ENCODE measurements at places on chromosomes 13 and 19.

DNA sequence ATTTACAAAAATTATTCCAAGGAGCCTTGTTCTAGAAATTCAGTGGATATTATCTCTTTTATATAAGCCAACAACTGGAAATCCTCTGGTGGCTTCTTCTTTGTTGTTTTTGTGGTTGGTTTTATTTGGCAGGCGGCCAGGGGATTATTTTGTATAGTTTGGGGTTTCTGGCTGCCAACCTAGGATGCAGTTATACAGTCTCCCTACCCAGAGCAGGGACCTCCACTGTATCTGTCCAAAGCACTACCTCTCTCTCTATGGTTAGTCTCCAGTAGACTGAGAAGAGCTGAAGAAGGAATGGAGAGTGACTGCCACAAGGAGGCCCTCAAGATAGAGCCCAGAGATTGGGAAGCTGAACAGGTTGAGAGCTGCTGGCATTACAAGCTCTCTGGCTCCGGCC lies 80.2 kb downstream of the ZAR1L start:
- no peak for DNase-seq

DNA sequence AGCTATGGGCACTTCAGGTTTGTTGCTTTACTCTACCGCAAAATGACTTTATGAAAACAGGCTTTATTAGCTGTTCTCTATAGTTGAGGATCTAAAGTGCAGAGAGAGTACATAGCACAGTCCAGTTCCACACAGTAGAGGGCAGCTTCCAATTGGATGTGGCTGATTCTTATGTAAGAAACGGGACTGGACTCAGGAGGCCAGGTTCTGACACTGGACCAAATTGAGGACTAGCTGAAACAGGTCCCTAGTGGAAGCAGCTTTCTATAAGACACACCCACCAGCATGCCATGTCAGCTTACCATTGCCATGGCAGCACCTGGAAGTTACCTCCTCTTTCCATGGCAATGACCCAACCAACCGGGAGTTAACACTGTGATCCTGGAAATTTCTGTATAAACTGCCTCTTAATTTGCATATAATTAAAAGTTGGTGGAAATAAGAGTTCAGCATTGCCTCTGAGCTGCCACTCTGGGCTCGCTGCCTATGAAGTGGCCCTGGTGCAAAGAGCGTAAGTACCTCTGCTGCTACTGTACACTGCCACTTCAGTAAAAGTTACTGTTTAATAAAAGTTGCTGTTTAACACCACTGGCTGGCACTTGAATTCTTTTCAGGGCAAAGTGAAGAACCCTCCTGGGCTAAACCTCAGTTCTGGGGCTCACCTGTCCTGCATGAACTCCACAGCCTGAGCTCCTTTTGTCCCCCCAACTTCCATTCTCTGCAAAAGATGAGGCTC lies 211.9 kb upstream of the SLC10A2 start:
- no peak for DNase-seq

GRCh38 chr13:53136554-53137215 lies 108.1 kb downstream of the OLFM4 start:
- no peak for DNase-seq

GRCh38 chr13:34076943-34077703 lies 259.2 kb downstream of the RFC3 start:
- no peak for DNase-seq

DNA sequence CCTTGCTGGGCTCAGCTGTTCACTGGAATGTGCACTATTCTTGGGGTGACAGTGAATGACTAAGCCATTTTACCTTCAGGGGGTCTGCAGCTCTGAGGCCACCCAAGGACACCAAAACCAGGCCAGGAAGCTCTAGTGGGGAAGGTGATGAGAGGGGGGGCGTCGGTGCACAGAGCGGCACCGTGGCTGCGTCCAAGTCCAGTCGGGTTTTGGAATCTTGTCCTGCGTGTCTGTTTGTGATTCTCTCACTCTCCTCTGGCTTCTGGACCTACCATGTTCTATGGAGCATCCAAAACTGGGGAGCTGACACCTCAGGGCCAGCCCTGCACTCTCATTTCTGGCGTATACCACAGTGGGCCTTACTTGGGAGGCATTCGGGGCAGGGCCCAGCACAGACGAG lies 92.1 kb downstream of the RGCC start:
- DNase-seq: no peak

GRCh38 chr13:107185889-107186288 lies 618.0 kb upstream of the ARGLU1 start:
- DNase-seq: no peak

- no peak for DNase-seq
Measured at GRCh38 chr13:43848001-43848649, 31.4 kb downstream of the CCDC122 start.

- peak; percentile 15 for DNase-seq
Measured at GRCh38 chr19:10871711-10872545, 575 bp downstream of the CARM1 start.

GRCh38 chr19:35059006-35059798 lies 17.7 kb downstream of the HPN start:
- DNase-seq: no peak

- DNase-seq: no peak
Measured at GRCh38 chr19:48094129-48094854, 16.3 kb downstream of the PLA2G4C start.

DNA sequence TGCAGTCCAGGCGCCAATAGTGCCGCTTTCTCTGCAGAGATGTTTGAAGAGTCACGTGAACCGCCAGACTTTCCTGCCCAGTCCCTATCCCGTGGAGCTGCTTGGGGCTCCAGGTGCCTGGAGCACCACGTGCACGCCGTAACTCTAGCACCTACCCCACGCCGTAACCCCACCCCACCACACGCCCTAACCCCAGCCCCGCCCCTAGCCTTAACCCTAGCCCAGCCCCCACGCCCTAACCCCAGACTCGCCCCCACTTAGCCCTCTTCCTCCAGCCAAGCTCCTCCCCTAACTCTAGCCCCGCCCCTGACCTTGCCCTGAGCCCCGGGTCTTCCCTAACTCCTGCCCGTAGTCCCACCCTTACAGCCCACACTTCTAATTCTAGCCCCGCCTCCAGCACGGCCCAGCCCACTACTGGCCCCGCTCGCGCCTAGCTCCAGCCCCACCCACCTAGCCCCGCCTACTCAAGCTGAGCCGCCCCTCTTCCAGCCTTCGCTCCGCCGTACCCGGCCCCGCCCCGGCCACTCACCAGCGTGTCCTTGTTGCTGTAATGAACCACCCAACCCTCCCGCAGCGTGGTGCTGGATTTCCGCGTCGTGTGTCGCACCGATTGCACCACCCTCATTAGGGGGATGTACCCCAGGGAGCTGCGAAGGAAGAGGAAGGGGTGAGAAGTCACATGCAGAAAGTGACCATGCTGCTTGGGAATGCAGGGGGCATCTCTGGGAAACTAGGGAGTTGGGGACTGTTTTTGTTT lies 19.5 kb downstream of the PRKD2 start:
- no peak for DNase-seq

DNA sequence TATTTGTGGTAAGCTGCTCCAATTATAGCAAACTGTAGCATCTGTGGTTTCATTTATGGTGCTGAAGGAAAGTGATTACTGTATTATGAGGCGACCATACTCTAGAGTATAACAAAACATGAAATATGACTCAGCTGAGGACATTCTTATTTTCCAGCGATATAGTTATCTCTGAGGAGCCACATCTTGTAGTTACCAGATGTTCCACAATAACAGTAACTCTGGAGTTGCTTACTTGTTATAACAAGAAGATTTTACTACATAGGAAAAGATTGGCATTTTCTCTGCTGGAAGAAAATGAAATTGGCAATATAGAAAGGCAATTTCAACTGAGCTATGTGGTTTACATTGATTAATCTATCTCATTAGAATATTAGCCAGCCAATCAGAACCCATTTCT lies 1634.2 kb downstream of the PCDH9 start:
- DNase-seq: no peak

GRCh38 chr13:33543631-33544265 lies 258.2 kb upstream of the STARD13 start:
- DNase-seq: no peak

GRCh38 chr13:71867131-71867814 lies at the start of gene DACH1:
Gene DACH1 (minus strand): TSS chr13:71867204.
- DNase-seq: no peak

DNA sequence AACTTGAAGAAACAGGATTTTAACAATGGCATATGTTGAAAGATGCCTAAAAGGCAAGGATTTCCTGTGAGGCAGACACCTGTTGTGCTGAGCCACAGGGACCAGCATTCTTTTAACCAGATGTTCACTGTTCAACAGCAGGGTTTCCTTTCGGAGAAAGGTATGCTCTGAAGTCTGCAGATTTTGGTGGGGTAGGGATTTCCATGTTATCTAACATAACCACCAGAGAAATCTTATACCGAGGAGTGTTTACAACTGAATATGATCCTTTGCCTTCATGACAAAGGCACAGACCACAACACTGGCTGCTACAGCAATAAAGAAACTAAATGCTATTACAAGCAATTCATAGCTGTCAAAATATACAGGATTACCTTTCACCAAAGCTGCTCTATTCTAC lies 48.1 kb downstream of the MPHOSPH8 start:
- DNase-seq: no peak

DNA sequence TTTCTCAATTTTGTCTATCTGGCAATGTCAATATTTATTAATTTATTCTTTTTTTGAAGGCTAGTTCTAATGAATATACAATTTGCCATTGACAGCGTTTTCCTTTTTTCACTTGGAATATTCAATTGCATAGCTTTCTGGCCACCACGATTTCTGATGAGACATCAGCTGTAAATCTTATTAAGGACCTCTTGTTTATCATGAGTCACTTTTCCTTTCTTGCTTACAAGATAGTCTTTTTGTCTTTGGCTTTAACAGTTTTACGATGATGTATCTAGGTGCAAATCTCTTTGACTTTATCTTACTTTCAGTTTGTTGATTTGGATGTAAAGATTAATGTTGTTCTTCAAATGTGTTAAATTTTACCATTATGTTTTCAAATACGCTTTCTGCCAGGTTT lies 991.6 kb upstream of the SLC10A2 start:
- no peak for DNase-seq

- no peak for DNase-seq
Measured at GRCh38 chr19:2221918-2222317, 14.2 kb downstream of the PLEKHJ1 start.

DNA sequence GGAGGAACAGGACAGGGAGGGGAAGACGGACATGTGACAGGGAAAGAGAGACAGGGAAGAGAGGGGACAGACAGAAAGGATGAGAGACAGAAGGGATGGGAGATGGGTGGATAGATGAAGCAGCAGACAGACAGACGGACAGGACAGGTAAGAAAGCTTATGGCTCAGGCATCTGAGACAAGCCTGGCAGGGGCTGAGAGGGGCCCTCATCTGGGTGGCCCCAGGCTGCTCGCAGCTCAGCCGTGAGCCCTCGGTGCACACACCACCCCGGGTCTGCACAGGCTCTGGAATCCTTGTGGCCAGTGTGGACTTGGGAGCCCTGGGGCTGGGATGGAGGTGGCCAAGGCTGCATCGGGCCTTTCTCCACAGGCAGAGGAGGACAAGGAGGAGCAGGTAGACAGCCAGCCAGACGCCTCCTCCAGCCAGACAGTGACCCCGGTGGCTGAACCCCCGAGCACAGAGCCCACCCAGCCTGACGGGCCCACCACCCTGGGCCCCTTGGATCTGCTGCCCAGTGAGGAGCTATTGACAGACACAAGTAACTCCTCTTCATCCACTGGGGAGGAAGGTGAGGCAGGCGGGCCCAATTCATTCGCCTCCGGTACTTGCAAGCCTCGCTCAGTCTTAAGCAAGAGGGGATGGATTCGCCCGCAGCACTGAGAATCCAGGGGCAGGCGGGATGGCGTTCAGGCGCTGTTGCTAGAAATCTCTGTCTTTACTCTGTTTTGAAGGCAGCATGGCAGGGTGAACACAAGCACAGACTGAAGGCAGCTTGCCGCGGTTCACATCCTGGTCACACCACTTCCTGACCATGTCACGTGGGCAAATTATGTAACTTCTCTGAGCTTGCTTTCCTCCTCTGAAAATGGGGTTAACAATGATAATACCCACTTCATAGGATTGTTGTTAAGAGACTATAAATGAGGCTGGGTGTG lies 14.0 kb downstream of the GRAMD1A start:
- DNase-seq: no peak

GRCh38 chr19:2962018-2962670 lies 15.2 kb upstream of the TLE6 start:
- DNase-seq: no peak

DNA sequence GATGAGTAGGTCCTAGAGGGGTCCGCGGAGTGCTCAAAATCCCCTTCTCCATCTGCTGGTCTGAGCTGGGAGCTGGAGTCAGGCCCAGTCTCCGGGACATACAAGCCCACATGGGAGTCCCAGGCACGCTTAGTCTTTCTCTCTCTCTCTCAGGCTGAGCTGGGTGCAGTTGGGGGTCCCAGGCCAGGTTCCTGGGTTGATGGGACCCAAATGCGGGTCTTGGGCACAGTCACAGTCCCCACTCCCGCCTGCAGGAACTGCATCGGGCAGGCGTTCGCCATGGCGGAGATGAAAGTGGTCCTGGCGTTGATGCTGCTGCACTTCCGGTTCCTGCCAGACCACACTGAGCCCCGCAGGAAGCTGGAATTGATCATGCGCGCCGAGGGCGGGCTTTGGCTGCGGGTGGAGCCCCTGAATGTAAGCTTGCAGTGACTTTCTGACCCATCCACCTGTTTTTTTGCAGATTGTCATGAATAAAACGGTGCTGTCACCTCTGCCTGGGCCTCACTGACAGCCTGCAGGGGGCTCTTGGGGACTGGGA lies 23.8 kb downstream of the CYP4F12 start:
- no peak for DNase-seq

- no peak for DNase-seq
Measured at GRCh38 chr13:23707674-23708073, 137.5 kb downstream of the TNFRSF19 start.

GRCh38 chr13:75675421-75675820 lies 39.3 kb downstream of the LMO7 start:
- no peak for DNase-seq

DNA sequence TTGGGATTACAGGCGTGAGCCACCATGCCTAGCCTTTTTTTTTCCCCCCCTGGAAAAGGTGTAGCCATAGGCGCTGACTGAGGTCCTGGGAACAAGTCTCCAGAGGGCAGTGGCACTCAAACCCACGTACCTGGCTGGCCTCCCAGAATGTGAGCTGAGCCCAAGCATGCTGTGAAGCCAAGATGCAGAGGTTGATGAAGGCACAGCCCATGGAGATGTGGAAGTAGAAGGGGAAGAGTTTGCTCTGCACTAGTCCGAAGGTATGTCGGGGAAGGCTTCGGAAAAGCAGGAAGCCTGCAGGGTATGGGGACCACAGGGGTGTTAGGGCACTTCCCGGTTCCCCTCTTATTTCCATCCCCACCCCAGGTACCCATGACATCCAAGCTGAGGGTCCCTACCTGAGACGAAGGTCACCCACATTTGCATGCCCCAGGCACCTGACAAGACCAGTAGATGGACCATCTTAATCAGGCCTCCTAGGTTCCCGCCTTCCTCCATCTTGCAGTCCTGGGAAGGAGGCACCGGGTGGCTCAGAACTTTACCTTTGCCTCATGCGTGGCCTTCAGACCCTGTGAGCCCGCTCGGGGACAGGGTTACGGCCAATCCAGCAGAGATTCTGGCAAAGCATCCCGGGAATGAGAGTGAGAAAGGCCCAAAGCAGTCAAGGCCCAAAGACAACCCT lies 805 bp downstream of the TMEM205 start:
- no peak for DNase-seq
